ENCODE measurements at places on chromosomes 1 and 21.

DNA sequence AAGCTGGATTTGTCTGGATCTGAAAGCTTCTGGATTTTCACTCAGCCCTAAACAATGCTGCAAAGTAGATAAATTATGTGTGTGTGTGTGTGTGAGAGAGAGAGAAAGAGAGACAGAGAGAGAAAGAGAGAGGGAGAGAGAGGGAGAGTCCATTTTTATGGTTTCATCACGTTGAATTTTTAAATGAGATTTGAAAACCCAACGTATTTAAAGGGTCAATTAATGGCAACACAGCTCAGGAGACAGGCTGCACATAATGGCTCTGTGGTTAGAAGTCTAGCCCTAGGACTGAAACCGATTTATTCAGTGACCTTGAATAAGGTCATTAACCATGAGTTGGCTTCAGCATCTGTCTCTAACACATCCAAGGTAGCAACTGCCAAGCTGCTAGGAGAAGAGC lies 35.3 kb upstream of the FMN2 start:
- H3K4me1 ChIP-seq = no peaks in the 10 kb centered on the region
- no peak overlapping the region for H3K27ac ChIP-seq
- no peak for DNase-seq

DNA sequence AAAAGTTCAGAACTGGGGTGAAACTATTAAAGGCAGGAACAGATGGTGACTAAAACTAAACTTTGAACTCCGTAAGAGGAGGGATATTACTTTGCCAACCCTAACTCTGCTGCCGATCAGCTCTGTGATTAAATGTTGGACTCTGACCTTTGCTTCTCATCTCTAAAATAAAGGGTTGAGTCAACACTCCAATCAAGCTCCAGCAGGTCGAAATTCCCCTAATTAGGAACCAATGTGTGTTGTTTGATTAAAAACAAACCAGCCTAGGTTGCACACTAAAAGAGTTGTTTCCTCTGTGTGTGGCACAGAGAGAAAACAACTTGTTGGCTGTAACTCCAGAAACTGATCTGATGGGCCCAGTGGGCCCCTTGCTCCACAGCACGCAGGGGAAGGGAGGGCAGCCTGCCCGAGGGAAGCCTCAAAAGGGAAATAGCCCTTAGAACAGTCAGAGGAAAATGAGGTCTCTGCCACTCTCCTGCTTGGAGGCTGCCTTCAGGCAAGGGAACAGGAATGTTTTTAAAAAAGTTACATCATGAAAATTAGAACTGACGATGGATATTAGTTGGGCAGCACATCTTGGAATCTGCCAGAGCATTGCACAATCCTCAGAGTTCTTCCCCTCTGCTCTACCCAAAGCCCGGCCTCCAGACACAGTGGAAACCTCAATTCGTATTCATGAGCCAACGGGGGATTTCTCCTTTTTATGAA lies 69.3 kb downstream of the KCTD3 start:
- DNase-seq = no peak
- H3K27me3 ChIP-seq = no peaks in the 10 kb centered on the region
- peak overlapping the region; percentile 42 for H3K4me3 ChIP-seq

GRCh38 chr21:45304945-45305344 lies 17.2 kb upstream of the POFUT2 start:
- no peaks in the 10 kb centered on the region for H3K36me3 ChIP-seq
- peaks cover 43% of the 10 kb centered on the region for H3K4me1 ChIP-seq
- H3K27me3 ChIP-seq = no peaks in the 10 kb centered on the region
- H3K27ac ChIP-seq = no peak overlapping the region

DNA sequence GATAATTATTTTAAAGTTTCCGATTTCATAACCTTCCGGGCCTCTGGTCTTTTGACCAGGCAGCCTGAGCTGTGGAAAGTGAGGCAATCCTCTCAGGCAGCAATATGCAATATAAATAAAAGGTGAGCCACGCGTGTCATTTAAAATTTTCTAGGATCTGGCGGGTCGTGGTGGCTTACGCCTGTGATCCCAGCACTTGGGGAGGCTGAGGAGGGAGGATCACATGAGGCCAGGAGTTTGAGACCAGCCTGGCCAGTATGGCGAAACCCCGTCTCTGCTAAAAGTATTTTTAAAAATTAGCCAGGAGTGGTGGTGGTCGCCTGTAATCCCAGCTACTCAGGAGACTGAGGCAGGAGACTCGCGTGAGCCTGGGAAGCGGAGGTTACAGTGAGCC lies 546 bp upstream of the ZNF695 start:
- no peak overlapping the region for H3K27ac ChIP-seq
- H3K36me3 ChIP-seq = no peaks in the 10 kb centered on the region
- peak overlapping the region; percentile 68 for H3K4me3 ChIP-seq
- DNase-seq = no peak
- no peaks in the 10 kb centered on the region for H3K27me3 ChIP-seq

DNA sequence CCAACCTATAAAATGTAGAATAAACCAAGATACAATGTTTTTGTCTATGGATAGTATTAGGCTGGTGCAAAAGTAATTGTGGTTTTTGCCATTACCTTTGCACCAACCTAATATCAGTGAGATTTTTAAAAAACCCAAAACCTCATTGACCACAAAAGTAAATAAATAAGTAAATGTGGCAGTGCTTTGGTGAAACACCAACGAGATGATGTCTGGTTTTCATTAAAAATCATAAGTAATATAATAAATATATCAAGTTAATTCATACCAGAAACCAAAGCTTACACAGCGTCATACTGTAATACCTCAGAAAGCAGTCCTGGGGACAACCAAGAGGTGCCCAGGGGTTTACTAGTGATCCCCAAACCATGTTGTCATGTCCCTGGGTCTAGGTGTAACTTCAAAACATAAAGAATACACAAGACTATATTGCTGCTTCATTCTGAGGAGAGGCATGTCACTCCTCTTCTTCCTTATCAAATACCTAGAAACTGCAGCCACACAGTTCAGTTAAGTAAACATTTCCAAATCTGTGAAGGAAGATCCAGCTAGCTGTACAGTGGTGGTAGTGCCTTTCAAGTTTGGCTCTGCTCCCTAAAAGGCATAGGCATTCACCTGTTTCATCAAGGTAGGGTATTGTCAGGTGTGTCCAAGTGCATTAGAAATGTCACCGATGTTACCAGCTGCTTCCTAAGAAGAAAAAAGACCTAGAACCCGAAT lies 51.6 kb upstream of the ZC3H11B start:
- H3K27ac ChIP-seq = no peak overlapping the region
- no peaks in the 10 kb centered on the region for H3K36me3 ChIP-seq
- H3K4me3 ChIP-seq = no peak overlapping the region

DNA sequence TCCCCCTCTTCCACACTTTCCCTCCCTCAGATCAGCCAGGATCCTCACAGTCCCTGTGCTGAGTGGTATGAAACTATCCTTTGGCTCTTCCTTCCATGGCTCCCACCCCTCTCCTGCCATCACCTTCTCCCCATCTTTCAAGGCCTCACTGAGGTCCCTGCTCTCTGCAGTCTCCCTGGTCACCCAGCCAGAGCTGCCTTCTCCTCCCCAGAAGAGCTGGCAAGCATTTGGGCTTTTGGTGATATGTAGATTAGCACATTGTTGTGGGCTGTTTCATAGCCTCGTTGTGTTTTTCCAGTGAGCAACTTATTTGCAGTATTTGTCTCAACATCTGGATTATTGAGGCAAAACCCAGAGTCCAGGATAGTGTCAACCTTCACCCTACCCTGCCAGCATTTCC lies 2.2 kb downstream of the CSF1 start:
- H3K27me3 ChIP-seq = no peaks in the 10 kb centered on the region
- peaks cover 16% of the 10 kb centered on the region for H3K36me3 ChIP-seq
- H3K4me1 ChIP-seq = peaks cover 19% of the 10 kb centered on the region
- peak overlapping the region; percentile 82 for H3K4me3 ChIP-seq

DNA sequence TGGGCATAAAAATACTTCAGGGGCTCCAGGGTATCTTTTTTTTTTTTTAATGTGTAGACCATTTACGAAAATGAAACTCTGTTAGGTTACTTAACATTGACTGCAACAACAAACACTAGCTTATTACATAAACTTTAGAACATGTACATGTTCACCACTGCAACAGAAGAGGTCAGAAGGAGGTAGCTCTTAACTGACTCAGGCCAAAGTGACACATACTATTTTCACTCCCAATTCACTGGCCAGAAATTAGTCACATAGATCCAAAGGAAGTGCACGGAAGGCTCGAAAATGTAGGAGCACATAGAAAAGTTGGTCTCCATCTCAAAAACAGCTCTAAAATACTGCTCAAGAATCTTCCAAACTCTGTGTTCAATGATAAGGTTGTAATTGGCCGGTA lies 107.2 kb downstream of the AKT3 start:
- H3K4me3 ChIP-seq = no peak overlapping the region
- H3K36me3 ChIP-seq = no peaks in the 10 kb centered on the region
- peaks cover 16% of the 10 kb centered on the region for H3K4me1 ChIP-seq
- no peak overlapping the region for H3K27ac ChIP-seq
- no peak for DNase-seq

- H3K27ac ChIP-seq = no peak overlapping the region
- peaks cover 24% of the 10 kb centered on the region for H3K4me1 ChIP-seq
- no peak for DNase-seq
- no peaks in the 10 kb centered on the region for H3K36me3 ChIP-seq
Observed at GRCh38 chr1:182147951-182148350, 86.4 kb upstream of the ZNF648 start.

- no peaks in the 10 kb centered on the region for H3K27me3 ChIP-seq
- H3K4me3 ChIP-seq = no peak overlapping the region
- DNase-seq = no peak
Observed at GRCh38 chr1:74686928-74687327, 13.3 kb upstream of the ERICH3 start.

GRCh38 chr1:70382682-70383081 lies 28.2 kb upstream of the ANKRD13C start:
- H3K27ac ChIP-seq = no peak overlapping the region
- no peaks in the 10 kb centered on the region for H3K36me3 ChIP-seq
- H3K4me1 ChIP-seq = no peaks in the 10 kb centered on the region
- no peak for DNase-seq

DNA sequence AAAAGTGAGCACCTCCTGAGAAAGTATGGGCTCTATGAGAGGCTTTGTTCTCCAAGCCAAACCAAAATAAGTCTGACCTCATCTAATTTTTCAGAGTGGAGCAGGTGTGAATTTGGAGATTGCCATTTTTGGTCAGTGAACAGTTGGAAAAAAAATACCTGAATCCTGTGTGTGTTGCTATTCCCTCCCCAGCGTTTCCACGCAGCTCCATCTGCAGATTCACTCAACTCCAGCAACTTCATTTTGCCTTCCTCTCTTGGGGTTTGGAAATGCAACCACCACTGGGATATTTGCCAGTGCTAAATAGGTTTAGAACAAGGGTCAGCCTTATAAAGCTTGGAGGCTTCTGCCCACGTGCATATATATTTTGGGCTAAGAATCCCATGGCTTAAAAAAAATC lies 11.2 kb downstream of the CASQ2 start:
- H3K27ac ChIP-seq = no peak overlapping the region
- peaks cover 18% of the 10 kb centered on the region for H3K4me1 ChIP-seq
- H3K4me3 ChIP-seq = no peak overlapping the region

DNA sequence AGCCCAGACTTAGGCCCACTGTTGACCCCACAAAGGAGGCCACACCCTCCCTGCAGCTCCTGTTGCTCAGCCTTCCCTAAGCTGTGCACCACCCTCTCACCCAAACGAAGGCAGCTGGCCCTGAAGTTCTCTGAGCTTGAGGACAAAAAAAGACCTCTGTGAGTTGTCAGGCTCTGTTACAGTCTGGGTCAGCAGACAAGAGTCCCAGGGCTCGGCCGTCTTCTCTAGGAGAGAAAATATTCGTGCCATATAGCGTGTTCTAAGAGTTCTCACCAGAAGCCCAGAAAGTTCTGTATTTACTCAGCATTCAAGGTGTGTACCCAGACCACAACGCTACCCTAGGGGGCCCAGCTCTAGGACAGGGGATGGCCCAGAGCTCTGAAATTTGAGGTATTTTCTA lies 25.5 kb upstream of the LYST start:
- H3K27me3 ChIP-seq = no peaks in the 10 kb centered on the region
- no peak overlapping the region for H3K27ac ChIP-seq
- no peak overlapping the region for H3K4me3 ChIP-seq
- H3K4me1 ChIP-seq = no peaks in the 10 kb centered on the region

GRCh38 chr1:173551699-173552098 lies 51.2 kb downstream of the SLC9C2 start:
- no peak overlapping the region for H3K27ac ChIP-seq
- no peaks in the 10 kb centered on the region for H3K27me3 ChIP-seq
- H3K4me3 ChIP-seq = no peak overlapping the region

DNA sequence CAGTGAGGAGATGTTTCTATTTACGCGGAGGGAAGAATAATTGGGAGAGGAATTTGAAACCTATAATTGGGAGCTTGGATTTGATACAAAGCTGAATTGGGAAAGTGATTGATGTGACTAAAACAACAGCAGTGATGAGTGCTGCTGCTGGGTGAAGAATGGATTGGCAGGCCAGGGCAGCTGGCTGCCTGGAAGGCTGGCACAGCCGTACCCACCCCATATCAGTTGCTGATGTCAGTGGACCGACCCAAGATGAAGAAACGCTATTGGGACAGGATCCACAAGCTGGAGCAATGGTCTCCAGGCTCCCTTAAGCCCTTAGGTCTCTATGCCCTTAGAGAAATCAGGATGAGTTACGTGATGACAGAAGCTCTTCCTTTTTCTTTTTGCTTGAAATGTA lies 47.4 kb downstream of the GRIK1 start:
- no peak overlapping the region for H3K4me3 ChIP-seq
- H3K27ac ChIP-seq = no peak overlapping the region
- H3K4me1 ChIP-seq = no peaks in the 10 kb centered on the region
- H3K36me3 ChIP-seq = no peaks in the 10 kb centered on the region

DNA sequence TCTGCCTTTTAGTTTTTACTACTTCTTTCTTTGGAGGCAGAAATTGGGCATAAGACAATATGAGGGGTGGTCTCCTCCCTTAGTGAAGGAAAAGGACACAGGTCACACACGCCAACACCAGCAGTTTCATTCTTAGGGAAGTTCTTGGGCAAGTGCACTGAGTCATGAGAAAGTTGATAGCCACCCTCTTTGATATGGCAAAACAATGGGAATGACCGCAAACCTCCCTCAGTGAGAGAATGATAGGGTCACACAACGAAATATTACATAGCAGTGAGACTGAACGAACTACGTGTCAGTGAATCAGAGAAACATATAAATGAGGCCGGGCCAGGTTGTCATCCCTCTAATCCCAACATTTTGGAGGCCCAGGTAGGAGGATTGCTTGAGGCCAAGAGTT lies 20.0 kb downstream of the IL6R start:
- no peak overlapping the region for H3K4me3 ChIP-seq
- H3K27me3 ChIP-seq = no peaks in the 10 kb centered on the region
- no peak overlapping the region for H3K27ac ChIP-seq
- peaks cover 29% of the 10 kb centered on the region for H3K4me1 ChIP-seq
- DNase-seq = no peak

- H3K36me3 ChIP-seq = no peaks in the 10 kb centered on the region
- no peak for DNase-seq
- H3K27ac ChIP-seq = peak overlapping the region; percentile 84
Observed at GRCh38 chr21:33401630-33401992, 1.6 kb upstream of the IFNGR2 start.

- H3K4me1 ChIP-seq = peaks cover 36% of the 10 kb centered on the region
- no peak for DNase-seq
- peak overlapping the region; percentile 99 for H3K27ac ChIP-seq
- peaks cover 3% of the 10 kb centered on the region for H3K36me3 ChIP-seq
- H3K27me3 ChIP-seq = no peaks in the 10 kb centered on the region
Observed at GRCh38 chr1:17579951-17580939, 40.7 kb downstream of the ARHGEF10L start.

- no peaks in the 10 kb centered on the region for H3K36me3 ChIP-seq
- H3K27me3 ChIP-seq = no peaks in the 10 kb centered on the region
- DNase-seq = no peak
Observed at GRCh38 chr1:50637460-50637859, 214.2 kb upstream of the DMRTA2 start.

All from thoracic aorta (tissue), 2 donors.